ENCODE measurements at places on chromosomes 1 and 21. TPM values are rescaled to one million over a fixed set of nuclear protein-coding genes. Genes with fewer than 3 reads are reported as not detected.

DNA sequence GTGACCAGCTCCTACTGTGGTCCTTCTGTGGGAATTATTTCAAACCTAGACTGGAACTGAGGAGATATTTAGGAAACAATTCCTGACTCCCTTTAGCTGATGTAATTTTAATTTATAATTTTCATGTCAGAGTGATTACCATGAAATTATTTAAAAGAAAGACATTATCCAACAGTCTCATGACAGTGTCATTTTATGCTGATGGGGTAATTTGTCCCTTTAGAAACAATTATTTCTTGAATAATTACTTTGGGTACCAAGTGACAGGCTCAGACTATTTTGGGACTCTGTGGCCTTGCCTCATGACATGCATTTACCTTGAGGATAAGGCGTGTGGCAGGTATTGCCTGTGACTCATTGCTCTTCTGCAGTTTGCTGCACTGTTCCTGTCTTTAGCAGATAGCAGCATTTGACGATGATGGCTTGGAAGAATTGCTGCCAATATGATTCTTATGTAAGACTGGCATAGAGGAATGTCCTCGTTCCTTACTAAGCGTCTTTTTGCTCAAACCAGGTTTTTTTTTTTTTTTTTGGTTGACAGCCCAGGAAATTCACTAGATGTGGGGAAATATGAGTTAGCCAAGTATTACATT, 206.0 kb upstream of the HMCN1 start:
- no peak for ATAC-seq

DNA sequence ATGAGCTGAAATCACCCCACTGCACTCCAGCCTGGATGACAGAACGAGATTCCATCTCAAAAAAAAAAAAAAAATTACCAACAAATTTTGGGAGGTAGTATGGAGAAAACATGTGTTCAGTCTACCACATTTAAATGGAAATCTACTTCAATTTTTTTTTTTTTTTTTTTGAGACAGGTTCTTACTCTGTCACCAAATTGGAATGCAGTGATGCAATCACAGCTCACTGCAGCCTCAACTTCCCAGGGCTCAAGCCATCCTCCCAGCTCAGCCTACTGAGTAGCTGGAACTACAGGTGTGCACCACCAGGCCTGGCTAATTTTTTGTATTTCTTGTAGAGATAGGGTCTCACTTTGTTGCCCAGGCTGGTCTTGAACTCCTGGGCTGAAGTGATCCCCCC, 82.1 kb downstream of the GFI1 start:
- no peak for ATAC-seq

DAB1 gene
- 29.0 TPM for total RNA-seq

GRCh38 chr1:18602533-18603211, 28.0 kb upstream of the PAX7 start:
- no peak for ATAC-seq

DNA sequence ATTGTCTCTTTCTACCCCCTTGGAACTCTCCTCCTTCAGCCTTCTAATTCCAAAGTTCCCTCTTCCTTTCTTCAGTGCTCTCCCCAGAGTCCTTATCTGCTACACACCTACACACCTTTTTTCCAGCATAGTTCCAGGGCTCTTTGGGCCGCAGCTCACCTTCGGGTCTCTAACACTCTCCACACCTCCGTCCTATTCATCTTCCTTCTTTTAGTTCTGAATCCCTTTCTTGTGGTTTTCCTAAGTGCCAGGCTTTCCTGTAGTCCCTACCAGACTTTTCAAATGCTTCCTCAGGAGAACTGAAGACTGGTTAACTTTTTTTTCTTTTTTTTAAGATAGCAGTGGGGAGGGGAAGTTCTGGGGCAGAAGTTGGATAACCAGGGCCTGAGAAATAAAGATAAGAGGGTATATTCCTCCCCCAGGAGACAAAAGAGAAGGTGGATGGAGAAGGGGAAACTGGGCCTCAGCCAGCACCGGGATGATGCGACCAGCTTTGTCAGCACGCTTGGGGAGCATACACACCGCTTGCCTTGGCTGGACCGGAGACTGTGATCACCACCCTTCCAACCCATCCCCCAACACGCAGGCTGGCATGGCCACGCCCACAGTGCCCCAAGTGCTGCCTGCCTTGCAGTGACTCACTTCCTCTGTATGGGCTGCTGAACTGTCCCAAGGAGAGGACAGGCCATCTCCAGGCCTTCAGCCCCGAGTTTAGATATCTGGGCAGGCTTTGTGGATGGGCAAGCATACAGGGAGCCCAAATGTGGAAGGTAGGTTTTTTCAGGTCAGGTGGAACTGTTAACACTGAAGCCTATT, 2.5 kb upstream of the CERS2 start:
- no peak for ATAC-seq

DNA sequence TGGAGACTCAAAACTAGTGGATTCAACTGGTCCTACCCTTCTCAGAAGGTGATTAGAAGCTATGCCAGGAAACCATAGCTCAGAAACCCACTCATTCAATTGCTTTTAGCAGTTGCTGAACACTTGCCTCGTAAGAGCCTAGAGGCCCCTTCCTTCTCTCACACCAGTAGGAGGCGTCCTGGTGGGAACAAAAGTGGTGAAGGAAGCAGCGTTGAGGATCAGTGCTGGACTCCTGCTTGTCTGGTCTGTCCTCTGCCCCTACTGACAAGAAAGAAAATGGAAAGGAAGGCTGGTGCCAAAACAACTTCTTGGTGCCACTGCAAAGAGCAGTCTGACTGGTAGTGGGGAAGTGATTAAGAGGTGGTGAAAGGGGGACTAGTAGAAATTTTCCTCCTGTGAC, 269.7 kb downstream of the LMO4 start:
- no peak for ATAC-seq

TSPEAR gene
- 0.45 TPM for total RNA-seq

PRDM16 gene
- 0.14 TPM for total RNA-seq

POMGNT1 gene
- 58.5 TPM for total RNA-seq

- no peak for ATAC-seq
Observed at GRCh38 chr1:7572654-7573152, 198.4 kb upstream of the VAMP3 start.
